AG08395 (cell line): ENCODE measurements at places on chromosomes 1 and 21.

GRCh38 chr1:90308421-90308820 lies 313.5 kb downstream of the ZNF326 start:
- no peak for DNase-seq

DNA sequence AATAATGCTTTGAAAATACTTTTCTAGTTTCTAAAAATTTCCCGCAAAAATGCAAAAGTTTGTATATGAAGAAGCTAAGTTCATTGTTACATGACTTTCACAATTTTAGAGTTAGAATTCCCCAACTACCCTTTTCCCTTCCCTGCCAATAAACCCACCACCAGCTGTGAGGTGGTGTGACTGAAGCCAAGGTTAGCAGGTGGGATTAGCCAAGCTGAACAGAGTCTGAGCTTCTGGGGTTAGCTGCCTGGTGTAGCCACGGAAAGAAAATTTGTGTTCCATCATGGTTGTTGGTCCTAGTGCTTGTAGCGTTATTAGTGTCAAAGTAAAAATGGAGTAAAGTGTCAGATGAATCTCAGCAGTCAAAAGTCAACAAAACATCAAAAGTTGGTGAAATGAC lies 110.9 kb downstream of the ASTN1 start:
- DNase-seq = no peak

DNA sequence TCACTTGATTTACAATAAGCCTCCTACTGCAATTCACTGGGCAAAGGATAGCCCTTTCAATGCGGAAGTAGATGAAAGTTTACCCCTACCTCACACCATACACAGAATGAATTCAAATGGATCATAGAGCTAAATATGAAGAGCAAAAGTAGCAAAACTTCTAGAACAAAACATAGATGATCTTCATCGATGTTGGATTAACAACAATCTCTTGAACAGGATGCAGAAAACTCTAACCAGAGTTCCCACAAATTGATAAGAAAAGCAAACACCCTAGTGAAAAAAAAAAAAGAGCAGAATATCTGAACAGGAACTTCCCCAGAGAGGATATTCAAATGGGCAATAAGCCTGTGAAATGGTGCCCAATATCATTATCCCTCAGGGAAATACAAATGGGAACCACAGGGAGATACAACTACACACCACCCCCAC lies 1.9 kb upstream of the UBASH3A start:
- no peak for DNase-seq

- DNase-seq = no peak
Observed at GRCh38 chr1:153961421-153961820, 1.9 kb downstream of the SLC39A1 start.

DNA sequence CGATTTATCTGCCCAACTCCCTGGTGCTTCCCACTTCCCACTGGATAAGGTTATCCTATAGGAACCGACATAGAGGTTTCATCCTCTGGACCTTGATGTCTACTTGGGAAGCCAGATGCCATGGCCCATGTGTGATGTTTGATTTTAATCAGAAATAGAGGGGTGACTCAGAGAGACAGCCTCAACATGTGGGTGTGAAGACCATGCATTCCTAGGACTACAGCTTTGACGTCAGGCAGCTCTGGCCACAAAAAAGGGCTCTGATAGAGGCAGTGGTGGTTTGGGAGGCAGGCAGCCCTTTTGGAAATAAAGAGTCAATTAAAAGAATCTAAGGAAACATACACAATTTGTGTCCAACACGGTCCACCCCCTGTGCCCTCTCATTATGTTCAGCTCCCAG lies 5.2 kb upstream of the SH2D2A start:
- peak; percentile 64 for DNase-seq

DNA sequence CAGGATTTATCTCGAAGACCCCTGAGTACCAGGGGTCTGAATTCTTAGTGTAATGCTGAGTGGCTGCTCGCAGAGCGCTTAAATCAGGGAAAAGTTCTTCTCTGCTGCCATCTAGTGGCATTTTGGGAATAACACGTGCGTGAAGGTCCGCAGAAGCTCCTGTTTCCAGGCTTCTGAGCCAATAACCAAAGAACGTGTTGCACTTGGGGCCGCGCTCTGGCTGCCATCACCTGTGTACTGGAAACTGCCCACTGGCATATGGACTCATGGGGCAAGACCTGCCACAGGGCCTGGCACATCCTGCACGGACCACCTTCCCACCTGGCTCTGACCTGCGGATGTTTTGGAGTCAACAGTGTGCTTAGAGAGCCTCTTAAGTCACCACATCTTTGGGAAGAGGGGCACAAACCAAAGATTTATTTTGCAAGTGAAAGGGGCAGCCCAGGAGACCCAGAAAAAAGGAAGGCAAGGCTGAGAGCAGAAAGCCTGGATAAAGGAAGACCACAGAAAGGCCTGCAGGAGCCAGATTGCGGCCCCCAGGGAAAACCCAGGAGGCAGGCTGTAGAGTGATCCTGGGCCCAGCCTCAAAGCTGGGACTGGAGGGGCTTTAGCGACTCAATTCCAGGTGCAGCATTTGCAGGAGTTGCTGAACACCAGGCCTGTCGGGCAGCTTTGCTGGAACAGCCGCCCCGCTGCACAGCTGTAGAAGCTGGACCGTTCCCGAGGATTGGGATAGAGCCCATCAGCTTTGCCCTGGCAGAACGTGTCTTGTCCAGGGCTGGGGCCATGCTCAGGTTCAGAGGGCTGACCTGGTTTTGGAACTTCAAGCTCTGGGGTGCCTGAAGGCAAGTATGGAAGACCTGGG lies 13.0 kb downstream of the CHIT1 start:
- peak; percentile 77 for DNase-seq

DNA sequence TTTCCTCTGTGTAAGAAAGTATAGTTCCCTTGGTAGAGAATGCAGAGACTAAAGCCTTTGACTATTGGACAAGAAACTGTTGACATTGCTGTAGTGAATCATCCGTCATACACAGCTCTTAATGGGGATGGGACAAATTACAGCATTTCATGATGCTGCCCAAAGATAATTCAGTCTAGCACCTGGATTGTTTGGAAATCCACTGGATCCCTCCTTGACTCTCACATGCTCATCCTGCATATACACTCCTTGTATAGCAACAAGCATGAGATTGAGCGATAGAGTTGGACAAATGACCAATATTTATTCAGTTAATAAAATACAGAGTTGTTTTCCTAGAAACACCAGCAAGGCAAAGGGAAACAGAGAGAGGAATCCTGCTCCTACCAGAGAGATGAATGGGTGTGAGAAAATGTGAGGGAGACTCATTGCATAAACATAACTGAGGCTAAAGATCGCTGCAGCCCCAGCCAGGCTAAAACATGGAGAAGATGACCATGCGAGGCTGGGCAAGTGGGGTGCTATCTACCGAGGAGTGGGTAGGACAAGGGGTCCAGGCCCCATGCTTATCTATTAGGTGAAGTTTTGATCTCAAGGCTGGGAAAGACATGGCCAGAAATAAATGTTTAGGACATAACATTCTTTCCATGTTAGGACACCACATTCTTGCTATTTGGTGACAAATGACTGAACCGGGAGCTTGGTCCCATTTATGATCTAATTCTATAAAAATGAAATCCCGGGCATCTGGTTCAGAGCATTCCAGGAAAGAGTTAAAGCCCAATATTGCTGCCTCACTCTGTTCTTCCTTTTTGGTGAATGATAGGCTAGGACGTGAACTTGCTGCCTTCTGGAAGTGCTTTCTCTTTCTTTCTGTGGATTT lies 153.2 kb downstream of the TGFB2 start:
- DNase-seq = peak; percentile 61

DNA sequence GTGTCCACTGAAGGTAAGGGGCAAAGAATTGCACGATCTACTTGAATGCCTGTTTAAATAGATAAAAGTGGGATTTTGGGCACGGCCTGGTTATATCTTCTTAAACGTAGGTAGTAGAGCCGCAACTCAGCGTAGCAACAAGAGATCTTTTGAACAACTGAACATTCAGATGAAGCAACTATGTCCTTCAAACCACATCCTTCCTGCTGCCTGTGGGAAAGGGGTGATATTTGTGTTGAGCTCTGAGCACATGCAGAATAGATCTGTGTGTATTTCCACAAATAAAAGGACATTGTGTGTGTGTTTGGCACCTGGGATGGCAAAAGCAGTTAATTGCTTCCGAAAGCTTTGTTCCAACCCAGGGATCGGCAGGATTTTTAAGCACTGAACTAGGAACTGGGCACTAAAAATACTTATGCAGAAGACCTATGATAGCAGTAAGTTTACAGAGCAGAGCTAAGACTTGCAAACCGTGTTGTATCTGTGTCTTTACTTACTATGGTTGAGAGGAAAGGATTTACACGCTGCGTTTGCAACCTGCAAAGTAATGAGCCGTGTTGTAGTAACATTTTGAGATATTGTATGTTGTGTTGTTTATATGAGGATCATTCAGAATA lies 333.4 kb downstream of the CHRM3 start:
- no peak for DNase-seq

DNA sequence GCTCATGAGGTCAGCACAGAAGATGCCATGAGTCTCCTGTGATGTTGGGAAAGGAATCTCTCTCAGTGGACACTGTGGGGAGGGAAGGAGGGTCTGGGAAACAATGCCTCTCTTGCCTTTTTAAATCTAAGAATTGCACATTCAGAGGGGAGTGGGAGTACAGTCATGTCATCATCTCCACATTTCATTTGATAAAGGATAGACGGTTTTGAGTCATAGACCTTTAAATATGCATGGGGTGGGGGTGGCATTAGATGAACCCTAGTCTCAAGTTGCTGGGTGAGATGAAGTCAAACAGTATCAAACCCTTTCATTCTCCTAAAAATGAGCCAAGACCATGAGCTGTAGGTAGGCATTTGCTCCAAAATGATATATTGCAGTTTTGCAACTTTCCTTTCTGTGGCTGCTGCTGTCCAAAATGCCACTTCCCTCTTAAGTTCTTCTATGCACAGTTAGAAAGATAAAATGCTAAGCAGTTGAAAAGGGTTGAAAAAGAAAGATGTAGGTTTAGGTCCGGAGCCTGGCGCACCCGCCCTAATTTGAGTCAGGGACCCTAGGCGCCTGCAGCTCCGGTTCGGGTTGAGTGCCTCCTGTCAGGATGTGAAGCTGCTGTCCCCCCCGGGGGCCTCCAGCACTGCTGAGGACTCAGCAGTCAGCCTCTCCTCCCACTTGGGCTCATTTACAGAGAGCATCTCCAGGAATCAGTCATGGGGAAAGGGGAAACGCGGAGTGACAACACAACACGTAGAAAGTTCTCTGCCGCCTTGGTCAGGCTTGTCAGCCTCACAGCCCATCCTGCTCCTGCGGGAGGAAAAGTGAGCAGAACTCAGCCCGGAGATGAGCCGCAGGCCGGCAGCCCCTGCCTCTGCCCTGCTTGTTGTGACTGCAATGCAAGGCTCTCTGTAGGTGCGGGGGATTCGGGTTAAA lies 479.3 kb upstream of the RUNX1 start:
- DNase-seq = no peak

GRCh38 chr1:151288502-151288901 lies 6.4 kb downstream of the ZNF687 start:
- DNase-seq = no peak

DNA sequence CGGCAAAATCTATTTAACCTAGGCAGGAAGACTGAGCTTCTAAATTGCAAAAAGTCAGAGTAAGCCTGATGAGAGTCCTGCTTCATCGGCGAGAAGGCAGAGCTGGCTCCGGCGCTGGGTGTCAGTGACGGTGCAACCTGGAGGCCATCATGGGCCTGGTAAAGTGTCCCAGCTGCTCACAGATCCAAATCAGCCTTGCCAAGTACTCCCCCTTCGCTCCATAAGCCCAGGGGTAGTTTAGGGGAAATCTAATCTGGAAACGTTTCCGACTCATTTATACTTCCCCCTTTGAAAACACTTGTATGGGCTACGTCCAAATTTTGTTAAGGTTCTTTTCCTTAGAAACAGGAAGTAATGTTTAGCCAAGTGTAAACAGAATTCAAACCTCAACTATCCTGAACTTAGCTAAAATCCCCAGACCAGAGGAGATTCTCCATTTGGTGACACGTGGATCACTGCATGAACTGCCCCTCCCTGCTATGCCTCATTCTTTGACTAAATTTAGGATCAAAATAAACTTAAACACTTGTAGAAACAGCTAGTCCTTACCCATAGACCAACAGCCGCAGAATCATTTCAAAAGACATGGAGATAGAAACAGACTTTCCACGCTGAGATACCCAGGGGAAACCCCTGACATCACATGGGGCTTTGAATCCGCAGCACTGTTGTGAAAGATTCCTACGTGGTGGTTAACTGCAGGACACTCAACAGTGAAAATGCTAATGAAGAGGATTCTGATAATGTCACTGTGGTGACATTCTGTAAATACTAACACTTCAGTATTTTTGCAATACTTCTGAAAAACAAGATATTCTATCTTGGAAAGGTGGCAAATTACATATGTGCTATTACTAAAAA lies 172.7 kb downstream of the TGFBR3 start:
- DNase-seq = peak; percentile 63

- DNase-seq = no peak
Observed at GRCh38 chr21:33296156-33296555, 28.6 kb upstream of the IFNAR1 start.

DNA sequence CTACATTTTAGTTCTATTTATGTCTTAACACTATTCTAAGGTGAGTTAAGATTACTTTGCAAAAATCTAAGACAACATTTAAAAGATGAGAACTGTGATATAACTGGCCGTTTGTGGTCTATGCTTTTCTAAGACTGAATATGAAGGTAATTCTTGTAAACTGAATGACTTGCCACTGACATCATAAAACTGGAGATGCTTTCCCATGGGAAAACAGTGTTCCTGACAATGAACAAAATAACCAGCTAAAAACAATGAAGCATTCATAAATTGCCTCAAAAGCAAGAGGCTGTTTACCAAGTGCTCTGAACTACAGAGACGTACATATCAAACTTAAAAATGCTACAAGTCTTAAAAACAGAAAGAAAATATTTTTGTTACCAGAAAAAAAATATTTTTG lies 54.7 kb downstream of the APP start:
- DNase-seq = peak; percentile 41

DNA sequence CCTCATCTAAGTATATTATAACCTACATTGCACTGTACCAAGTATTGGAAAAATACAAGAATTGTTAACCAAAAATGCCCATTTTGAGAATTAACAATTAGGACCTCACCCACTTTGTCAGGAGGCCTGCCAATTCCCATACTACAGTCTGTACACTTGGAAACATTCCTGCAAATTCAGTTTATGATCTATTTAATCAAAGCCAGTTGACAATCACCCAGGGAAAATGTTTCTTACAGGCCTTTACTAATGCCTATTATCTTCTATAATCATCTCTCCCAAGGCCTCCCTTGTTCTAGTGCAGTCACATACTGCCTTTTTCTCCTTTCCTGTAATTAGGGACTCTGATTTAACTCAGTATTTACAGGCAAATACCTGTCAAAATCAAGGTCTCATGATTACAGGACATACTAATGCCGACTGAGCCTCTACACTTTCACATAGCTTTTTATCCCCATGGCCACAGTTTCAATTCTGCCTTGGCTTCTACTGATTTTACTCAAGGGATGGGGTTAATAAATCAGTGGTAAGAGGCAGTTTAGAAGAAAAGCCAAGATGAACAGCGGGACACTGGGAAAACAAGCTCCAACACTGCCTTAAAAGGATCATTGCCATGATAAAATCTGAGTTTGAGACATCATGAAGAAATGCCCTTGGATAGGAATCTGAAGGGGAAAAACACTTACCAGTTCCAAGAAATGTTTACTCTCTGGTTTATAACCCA lies 338.7 kb downstream of the VAV3 start:
- peak; percentile 13 for DNase-seq

- DNase-seq = peak; percentile 74
Observed at GRCh38 chr1:13543451-13544220, 29.8 kb upstream of the LRRC38 start.
